ENCODE measurements at places on chromosomes 7 and 10.

DNA sequence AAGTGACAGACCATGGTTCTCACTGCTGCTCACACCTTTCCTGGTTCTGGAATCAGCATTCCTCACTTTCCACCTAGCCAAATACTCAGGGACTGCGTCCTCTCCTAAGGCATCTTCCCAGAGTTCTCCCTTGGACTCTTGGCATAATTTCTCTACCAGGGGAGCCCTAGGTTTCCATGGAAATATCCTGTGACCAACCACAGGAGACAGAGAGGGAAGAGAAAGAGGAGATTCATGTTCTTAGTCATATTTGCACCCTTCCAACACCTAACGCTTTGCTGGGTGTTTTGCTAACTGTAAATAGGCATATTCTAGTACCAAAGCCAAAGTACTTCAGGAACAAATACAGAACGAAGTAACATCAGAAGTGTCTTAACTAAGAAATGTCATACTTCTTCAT, 28.6 kb downstream of the DENND11 start:
- DNase-seq, result no peak

DNA sequence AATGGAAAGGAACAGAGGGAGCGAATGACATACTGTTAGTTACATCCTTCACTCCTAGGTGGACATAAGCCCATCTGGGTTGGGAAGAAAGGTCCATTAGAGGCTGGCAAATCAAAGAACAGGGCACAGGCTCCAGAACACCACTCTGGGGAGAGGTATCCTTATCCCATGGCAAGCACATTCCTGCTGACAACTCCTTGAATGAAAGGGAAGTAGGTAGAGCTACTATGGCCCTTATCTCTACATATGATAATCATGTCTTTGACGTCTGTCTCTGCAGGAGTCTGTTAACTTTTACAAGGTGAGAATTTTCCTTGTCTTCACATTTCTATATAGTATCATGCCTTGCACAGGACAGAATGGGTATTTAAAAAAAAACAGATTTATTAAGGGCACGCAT, 10.4 kb downstream of the DENND11 start:
- no peak for DNase-seq

DNA sequence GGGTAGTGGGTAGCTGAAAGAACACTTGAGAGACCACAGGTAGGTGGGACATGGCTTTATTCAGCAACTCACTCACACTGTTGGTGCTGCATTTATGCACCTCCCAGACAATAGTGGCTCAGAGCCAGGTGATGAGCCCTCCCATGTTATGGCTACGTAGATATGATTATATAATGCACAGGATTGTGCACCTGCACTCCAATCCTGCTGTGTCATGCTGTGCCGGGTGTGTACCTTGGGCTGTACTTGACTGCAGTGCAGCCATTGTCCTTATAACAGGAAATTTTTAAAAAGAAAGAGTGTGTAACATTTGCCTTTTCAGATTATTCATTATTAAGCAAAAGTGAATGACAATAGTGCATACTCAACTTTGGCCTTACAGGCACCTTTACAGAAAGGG, 366.1 kb upstream of the BMPER start:
- no peak for DNase-seq

DNA sequence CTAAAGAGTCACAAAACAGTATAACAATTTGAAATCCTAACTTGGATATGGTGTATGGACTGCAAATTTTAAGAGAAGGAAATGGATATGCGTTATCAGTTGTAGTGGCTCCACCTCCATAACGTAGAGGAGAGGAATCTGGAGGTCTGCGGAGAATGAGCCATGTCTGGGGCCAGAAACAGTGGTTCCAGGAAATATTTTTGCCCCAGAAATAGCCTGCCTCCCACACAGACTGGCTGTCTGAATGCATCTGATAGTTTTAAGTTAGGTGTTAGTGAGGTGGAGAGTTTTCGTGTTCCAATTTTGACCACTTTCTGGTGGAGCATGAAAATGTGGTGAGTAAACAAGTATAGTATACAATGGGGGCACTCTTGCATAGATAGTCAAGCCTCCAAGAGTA, 1.6 kb downstream of the PHTF2 start:
- DNase-seq, result no peak

GRCh38 chr7:116432527-116432916, 67.0 kb upstream of the CAV2 start:
- DNase-seq, result no peak

DNA sequence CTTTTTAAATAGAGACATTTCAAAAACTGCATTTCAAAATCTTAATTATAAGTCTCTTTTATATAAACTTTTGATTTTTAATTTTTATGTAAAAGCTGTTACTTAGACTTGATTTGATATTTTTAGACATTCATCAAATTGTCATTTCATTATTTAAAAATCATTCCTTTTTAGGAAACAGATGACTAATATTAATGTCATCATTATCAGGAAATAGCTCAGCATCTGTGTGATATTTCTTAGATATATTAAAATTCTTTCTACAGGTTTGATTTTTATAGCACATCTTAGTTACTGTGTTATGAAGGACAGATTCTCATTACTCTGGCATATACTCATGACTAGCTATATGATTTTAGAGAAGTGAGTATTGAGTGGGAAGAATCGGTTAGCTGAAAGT, 17.2 kb downstream of the RUNDC3B start:
- DNase-seq, result no peak

DNA sequence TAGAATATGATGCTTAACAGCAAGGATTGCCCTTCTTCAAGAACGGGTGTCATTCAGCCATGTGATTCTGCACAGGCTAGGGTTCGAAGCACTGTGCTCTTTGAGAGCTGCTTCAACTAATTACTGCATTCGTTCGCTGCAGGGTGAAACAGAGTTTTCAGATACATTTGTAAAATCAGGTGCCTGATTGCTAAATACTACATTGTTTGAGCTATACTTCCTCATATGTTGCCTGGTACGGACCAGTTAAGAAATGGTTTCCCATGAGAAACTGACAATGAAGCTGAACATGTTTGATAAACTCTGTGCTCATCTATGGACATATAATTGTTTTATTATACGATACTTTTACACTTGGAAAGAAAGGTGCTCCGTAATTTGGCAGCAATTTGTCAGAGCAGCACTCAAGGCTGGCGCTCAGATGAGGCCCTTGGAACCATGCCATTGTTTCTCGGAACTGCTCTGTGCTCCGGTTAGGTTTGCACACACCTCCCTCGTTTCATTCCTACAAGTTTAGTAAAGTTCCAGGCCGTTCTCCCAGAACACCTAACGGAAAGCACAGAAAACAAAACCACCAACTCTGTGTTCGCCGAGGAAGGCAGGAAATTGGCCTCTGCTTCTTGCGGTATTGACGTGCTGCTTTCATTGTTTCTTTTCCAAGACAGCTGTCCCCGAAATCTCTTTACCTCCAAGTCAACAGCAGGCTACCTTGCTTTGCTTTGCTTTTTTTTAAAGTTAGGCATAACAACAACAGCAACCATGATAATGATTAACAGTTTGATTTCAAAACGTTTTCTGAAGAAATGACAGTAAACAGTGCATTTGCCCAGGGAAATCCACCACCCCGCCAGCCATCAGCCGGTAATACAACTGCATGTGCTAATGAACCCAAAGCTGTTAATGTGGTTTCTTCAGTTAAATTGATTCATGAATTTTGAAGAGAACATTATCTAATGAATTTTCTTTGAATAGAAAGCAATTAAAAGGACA, 206.9 kb downstream of the EBF3 start:
- DNase-seq, result no peak

DNA sequence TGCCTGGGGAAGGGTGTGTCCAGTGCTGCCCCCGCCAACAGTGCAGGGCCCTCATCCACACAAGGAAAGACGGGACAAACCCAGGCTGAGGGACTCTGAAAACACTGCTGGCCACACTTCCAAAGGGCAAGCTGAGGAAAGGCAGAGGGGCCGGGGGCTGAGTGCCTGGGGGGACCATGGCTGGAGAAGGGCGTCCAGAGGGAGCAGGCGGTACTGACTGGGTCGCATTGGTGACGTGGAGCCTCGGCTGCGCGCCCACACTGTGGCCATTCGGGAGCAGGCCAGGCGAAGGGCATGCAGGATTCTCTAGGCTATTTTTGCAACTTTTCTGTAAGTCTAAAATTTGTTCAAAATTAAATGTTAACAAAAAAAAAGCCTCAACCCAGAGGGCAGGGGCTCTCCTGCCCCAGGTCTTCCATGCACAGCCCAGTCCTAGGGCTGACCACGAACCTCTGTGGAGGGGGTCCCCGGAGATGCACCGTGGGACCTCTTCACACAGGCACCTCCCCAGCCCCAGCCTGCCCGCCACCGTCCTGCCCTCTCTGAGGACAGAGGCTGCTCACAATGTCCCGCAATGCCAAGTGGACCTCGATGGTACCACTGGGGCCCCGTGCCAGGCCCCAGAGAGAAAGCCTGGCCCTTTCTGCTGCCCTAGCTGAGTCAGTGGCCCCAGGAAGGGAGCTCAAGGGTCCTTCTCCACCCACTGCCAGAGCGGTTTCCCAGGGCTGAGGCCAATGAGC, 10.4 kb downstream of the ADAM8 start:
- DNase-seq, result no peak

DNA sequence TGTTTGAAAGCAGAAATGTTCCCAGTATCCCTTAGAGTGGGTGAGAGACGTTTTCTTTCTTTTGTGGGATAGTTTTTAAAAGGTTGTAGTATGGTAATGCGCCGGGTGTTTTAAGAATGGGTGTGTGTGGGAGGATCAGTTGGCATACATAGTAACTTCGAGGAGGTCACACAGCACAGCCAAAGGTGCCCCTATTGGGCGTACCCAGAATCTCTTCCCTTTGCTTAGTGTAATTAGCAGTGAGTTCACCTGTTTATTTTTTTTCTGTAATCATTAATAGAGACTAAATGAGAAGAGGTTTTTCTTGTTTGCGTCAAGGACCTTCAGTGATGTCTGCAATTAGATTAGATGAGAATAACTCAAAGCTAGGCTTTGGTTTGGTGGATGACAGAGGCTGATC, 1.5 kb downstream of the PLEKHA8 start:
- no peak for DNase-seq

- peak; percentile 41 for DNase-seq
Observed at GRCh38 chr10:52951824-52952223, 179.2 kb upstream of the MBL2 start.

- DNase-seq, result no peak
Observed at GRCh38 chr10:121284936-121285335, 313.3 kb downstream of the FGFR2 start.

GRCh38 chr7:111414374-111414773, 147.9 kb downstream of the IMMP2L start:
- DNase-seq, result no peak

- no peak for DNase-seq
Observed at GRCh38 chr10:82210331-82210730, 335.3 kb downstream of the NRG3 start.

DNA sequence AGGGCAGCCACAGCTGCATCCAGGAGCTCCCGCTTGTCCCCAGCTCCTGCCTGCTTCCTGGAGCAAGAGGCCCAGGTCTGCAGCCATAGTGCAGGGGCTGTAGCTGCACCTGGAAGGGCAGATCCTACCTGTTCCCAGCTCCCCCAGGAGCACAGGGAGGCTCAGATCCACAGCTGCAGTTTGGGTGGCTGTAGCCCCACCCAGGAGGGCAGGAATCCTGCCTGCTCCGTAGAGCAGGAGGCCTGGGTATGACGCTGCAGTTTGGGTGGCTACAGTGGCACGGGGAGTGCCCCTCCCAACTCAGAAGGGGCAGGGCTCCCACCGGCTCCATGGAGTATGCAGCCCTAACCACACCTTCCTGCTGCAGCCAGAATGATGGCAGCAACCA, 26.7 kb upstream of the CDCA7L start:
- DNase-seq, result no peak

DNA sequence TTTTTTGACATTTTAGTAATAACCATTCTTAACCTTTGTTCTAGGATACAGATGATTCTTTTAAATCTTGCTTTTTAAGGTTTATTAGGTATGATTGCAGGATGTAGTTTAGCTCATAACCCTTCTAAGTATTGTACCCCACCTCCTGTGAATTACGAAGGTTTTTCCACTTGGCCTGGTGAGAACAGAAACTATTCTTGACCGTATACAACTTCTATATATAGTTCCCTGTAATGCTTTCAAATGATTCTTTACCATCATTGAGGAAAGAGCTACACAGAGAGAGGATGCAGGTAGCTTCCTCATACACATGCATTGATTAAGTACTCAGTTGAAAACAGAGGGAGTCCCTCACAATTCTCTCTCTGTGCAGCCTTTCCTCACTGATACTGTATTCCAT, 86.3 kb downstream of the PALS2 start:
- DNase-seq, result no peak

- DNase-seq, result peak; percentile 69
Observed at GRCh38 chr10:102450374-102451104, 804 bp downstream of the C10orf95 start.

GRCh38 chr10:18231480-18231879, 91.3 kb downstream of the CACNB2 start:
- no peak for DNase-seq

DNA sequence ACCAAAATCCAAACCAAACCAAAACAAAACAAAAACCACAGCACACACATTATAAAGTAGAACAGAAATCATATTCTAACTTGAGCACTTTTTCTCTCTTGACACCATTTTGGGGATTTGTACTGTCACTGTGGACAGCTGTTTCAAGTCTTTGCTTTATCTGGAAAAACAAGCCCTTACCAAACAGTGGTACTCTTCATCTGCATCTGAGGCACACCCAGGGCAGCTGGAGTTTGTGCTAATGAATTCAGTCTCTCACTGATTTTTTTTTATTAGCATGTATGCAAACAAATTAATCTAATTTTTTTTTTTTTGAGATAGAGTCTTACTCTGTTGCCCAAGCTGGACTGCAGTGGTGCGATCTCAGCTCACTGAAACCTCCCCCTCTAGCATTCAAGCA, 171.4 kb downstream of the RAPGEF5 start:
- DNase-seq, result no peak

DNA sequence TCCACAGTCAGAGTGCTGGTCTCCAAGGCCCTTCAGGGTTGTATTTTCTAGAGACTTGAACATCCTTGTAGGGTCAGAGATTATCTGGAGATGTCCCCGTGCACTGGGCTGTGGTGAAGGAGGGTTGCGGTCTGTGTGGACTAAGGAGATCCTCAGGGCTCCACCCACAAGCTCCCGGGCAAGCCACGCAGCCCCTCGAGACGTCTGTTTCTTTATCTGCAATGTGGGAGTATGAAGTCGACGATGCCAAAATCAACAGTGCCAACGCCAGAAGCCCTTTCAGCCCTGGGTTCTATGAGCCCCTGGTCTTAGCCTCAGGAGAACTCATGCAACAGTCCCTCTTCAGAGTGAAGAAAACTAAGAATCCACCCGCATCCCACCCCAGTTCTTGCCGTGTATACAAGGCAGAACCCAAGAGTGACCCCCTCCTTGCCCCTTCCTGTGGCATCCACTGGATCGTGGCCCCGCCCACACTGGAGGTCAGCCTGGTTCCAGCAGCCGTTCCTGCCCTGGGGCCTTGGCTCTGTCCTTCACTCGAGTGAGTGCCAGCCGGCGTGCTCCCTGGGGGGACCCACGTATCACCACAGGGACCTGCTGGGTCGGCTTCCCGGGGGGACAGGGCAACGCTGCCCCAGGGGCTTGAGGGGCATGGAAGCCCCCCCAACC, 6.0 kb upstream of the SHH start:
- DNase-seq, result no peak
